A549 treated with dexamethasone at 1 μM for 4 hours (cell line): ENCODE measurements at places on chromosomes 5 and 9. TPM values are rescaled to one million over a fixed set of nuclear protein-coding genes. Genes with fewer than 3 reads are reported as not detected.

Gene CRAT
- total RNA-seq = 22.1 to 34.5 TPM (median 32.3 TPM) in 5 replicates

Gene LRRC19
- not detected in 5 replicates for total RNA-seq

Gene BSPRY
- 0.05 to 0.11 TPM (median 0.08 TPM) in 4 of 5 replicates, not detected in the other for total RNA-seq

Gene SUSD3
- 0.53 to 1.6 TPM (median 1.1 TPM) in 5 replicates for total RNA-seq

Gene SGTB
- total RNA-seq = 5.8 to 9.4 TPM (median 7.6 TPM) in 5 replicates

Gene EQTN
- 0.20 to 0.21 TPM in 2 of 5 replicates, not detected in the others for total RNA-seq
